D341Med (cell line): ENCODE measurements at places on chromosomes 5 and 9.

DNA sequence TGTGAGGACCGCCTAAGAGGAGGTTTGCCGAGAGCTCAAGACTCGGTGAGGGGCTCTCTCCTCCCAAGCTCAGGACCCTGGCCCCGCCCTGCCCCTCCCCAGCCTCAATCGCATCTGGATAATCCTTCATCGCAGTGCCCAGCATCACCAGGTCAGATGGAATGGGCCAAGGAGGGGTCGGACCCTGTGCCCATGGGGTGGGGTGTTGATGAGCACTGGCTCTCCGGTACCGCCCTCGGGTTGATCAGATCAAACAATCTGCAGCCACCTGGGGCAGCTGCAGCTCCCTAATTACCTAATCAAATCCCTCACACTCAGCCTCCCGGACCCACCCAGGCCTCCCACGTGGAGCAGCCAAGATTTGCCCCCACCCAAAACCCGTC lies 24.4 kb upstream of the TDRD7 start:
- peak; percentile 55 for DNase-seq

- DNase-seq, result no peak
Observed at GRCh38 chr5:66362046-66362445, 217.9 kb downstream of the SREK1 start.

- no peak for DNase-seq
Observed at GRCh38 chr5:150114102-150114641, 27.8 kb upstream of the CSF1R start.

DNA sequence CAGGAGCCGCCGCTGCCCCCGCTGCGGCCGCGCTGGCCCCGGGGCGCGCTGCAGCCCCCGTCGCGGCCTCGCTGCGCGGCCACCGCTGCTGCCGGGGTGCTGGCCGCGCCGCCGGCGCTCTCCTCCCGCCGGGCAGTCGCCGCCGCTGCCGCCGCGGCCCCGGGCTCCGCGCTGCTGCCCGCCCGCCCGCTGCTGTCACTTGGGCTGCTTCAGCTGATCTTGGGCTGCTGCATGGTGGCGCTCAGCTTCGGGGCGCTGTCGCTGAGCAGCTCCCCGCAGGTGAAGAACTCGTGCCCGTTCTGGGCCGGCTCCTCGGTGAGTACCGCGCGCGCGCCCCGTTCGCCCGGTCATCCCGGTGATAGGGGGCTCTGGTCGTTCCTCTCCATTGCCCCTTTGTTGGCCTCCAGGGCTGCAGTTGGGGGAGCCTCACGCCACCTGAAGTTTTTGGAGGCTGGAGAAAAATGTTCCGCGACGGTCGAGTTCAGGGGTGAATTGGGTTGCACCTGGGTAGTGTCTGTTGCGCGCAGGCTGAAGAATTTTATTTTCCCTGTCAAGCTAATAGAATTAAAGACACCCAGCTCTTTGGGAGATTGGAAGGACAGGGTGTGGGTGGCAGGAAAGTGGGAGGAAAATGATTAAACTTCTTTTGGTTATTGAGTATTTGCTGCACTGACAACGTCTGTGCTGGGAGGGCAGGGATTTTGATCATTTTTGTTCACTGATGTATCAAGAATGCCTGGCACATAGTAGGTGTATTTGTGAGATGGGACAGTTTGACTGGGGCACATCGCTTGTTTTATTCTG lies 596 bp downstream of the ENTREP1 start:
- peak; percentile 70 for DNase-seq

DNA sequence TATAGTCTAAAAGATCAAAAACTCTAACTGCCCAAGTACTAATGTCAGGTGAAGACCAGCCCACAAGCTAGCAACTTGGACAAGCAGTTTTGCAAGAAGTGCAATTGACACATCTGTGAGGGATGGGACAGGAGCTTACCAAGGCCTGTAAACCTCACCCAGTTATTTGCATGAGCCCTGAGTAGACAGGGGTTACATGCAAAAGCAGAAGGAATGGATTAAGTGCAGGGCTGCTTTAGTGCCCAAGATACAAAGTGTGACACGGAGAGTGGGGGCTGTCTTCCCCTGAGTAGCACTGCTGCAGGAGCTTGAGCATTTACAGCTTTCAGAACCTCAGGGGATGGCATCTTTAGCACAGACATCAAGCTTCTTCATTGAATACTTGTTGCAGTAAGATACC lies 286.7 kb downstream of the ELAVL2 start:
- DNase-seq, result no peak

- DNase-seq, result no peak
Observed at GRCh38 chr5:98781964-98782363, 8.5 kb downstream of the RGMB start.

DNA sequence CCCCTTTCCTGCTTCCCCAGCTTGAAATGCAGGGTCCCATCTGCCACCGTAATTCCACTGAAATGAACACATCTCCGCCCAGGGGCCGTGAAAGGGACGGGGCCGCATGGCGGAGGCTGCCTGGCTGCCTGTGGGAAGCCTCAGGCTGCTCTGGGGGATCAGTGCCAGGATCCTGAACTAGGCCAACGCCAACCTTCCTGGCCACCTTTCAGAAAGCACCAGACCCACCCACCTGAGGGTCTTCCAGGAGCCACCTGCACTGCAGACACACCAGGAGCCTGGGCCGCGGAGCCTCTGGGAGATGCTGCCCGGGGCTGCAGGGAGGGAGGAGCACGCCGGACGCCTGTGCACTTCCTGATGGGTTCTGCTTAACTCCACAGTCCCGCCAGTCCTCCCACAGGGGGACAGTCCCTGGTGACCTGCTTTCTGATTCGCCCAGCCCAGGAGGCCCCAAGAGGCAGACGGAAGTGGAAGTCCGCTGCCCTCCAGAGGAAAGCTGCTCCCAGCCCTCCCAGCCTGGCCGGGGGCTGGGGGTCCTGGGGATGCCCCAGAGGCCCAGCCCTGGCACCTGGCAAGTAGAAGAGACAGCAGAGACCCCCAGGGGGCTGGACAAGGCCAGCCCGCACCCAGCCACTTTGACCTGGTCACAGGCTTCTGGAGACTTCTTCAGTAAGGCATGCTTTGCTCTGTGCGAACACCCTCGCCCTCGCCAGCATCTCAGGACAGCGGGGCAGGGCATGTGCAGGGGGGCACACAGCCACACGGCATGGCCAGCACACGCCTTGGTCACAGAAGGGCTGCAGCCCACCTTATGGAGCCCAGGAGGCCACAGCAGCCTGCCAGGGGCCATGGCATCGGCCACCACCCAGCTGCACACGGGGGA lies at the start of gene CARD9:
Gene CARD9, minus strand, starts transcription at position 370 of the 883 bp plus-strand sequence. CDS start 1,591 bp downstream, outside the sequence.
- DNase-seq, result no peak

DNA sequence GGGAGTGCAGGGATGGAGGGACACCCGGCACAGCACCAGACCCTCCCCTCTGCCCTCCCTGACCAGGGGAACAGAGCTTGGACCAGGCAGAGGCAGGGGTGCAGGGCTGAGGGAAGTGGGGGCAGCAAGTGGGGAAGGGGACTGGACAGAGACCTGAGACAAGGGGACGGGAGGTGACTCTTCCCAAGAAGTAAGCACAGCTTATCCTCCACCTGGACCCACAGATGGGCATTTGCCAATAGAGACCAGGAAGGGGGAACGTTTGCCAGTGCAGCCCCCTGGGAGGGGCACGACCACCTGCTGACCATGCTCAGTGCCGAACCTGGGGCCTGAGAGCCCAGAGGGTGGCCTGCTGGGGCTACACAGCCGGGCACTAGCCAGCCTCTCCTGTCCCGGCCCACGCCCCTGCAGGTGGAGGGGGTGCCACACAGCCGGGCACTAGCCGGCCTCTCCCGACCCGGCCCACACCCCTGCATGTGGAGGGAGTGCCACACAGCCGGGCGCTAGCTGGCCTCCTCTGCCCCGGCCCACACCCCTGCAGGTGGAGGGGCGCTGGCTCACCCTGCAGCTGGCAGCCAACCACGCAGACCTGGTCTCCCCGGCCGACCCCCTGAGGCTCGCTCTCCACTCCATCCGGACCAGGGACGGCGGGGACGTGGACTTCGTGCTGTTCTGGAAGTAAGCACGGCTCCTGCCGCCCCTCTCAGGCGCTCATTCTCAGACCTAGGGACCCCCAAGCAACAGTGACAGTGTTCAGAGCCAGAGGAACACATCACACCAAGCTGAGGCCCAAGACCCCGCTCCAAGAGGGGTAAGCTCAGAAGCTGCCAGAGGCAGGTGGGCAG lies 24.3 kb downstream of the GLT6D1 start:
- peak; percentile 40 for DNase-seq

DNA sequence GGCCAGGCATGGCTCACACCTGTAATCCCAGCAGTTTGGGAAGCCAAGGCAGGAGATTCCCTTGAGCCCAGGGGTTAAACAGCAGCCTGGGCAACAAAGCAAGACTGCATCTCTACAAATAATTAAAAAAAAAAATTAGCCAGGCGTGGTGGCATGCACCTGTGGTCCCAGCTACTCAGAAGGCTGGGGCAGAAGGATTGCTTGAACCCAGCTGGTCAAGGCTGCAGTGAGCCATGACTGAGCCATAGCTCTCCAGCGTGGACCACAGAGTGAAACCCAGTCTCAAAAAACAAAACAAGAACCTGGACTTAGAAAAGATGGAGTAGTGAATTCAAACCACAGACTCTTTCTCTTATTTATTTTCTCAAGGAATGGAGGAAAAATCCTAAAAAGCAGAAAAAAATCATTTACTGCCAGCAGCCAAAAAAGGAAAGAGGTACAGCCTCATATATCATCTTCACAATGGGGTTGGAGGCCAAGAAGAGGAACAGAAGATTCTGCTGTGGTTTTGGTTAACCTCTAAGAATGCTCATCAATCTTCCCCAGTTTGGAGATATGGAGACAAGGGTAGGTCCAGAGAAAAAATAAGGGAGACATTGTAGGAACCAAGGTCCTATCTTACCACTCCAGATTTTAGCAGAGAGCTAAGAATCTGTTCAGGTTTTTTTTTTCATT lies 40.0 kb upstream of the MYO10 start:
- no peak for DNase-seq

GRCh38 chr5:53453898-53454718 lies 26.3 kb upstream of the FST start:
- DNase-seq, result peak; percentile 28

DNA sequence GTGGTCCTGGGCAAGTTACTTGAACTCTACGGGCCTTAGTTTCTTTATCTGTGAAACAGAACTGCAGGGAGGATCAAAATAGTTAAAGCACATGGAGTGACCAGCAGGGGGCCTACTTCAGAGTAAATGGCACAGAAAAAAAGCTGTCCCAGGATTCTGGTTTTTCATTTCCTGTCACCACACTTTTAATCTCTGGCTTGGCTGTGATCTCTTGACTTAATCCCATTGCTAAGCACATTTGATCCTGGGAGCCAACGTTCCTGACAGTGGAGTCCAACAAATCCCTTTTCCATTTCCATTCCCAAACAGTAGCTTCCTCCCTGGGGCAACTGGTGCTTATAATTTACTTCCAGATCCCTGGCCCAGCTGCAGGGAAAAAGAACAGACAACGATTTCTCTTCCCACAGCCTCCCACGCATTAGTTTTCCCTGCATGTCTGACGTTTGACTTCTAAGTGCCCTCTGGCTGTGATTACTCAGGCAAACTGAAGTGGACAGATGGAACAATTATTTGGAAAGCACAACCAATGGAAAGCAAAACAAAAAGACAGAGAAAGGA lies 136.5 kb upstream of the STK32A start:
- peak; percentile 76 for DNase-seq

DNA sequence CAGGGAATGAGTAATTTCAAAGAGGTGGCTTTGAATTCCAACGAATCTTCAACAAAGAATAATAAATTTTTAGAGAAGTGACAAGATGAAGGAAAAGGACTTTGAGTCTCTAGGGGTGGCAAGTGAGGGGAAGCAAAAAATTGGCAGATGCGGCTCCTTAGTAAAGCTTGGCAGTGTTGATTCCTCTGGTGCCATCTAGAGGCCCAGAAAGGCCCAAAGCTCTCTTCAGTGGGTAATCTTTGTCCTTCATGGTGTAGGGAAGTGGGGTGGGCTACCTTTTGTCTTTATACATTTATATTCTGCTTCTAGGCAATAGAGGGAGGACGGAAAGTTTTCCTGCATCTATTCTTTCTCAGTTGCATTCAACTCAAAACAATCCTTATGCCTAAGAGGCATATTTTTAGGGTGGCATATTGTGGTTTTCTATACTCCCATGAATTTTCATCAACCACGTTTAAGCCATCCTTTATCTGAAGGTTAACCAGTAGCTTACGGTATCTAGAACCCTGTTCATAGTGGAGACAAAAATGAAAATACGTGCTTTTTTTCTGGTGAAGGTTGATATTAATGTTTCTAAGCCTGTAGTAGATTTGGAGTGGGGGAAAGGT lies 17.5 kb upstream of the ROPN1L start:
- peak; percentile 60 for DNase-seq

DNA sequence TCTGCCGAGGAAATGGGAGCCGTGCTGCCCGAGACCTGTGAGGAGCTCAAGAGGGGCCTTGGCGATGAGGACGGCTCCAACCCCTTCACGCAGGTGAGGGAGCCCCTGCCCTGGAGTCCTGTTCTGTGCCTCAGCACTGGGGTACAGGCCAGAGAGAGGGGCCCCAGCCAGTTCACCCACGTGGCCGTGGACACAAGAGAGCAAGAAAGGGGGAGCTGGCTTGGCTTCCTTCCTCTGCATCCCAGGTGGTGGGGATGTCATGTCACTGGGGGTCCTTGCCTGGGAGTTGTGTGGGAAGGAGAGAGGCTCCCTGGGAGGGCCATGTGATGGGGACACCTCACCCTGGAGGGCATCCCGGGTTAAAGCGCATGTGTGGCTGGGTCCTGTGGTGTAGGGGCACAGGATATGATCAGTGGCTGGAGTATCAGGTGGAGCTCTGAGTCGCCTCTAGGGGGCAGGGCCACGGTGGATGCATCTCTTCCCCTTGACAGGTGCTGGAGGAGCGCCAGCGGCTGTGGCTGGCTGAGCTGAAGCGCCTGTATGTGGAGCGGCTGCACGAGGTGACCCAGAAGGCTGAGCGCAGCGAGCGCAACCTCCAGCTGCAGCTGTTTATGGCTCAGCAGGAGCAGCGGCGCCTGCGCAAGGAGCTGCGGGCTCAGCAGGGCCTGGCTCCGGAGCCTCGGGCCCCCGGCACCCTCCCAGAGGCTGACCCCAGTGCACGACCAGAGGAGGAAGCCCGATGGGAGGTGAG lies 7.5 kb downstream of the N4BP3 start:
- DNase-seq, result peak; percentile 89

- no peak for DNase-seq
Observed at GRCh38 chr9:118008246-118008645, 304.0 kb downstream of the TLR4 start.

DNA sequence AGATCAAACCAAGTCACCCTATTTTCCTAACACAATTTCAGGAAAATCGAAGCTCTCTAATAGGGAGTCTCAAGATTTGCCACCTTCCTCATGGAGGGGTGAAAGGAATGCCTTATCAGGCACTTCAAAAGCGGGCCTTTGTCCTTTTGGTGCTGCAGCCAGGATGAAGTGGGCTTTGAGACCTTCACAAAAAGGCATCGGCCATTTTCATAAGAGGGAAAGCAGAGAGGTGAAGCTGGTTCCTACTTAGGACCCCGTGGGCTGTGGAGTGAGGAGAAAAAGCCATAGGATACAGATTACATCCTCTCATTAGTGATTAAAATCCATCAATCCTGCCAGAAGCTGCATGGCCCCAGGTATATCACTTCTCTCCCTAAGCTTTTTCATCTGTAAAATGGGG lies 859 bp downstream of the CDKN2AIPNL start:
- no peak for DNase-seq

DNA sequence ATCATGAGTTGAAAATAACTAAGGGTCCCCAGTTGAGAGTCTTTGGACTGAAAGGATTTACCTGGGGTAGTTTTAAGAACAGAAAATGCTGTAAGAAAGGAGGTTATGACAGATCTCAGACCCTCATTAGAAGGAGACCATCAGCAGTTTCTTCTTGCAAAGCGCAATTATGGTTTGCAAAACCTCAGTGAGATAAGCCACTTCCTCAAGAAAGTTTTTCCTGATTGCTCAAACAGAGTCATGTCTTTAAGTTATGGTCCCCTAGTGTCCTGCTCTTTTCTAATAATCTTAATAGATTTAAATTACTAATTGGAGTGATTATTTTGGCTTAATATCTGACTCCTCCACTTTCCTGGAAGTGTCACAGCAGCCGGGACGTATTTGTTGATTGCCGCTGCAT lies 293.2 kb upstream of the KLF4 start:
- DNase-seq, result no peak
